ENCODE measurements at places on chromosomes 2 and 18.

DNA sequence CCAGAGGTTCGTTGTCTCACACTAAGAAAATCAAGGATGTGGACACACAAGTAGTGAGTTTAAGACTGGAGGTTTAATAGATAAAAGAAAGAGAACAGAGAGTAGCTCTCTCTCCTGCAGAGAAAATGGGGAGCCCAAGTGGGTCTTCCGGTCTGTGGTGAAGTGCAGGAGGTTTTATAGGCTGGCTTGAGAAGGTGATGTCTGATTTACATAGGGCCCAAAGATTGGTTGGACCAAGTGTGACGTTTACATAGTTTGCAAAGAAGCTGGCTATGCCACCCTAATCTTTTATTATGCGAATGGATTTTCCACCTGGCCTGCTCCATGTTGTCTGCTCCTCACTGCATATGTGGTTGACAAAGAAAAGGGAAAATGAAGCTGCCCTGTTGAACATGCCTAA is 430.4 kb upstream of the TRIB2 start:
- DNase-seq = no peak

DNA sequence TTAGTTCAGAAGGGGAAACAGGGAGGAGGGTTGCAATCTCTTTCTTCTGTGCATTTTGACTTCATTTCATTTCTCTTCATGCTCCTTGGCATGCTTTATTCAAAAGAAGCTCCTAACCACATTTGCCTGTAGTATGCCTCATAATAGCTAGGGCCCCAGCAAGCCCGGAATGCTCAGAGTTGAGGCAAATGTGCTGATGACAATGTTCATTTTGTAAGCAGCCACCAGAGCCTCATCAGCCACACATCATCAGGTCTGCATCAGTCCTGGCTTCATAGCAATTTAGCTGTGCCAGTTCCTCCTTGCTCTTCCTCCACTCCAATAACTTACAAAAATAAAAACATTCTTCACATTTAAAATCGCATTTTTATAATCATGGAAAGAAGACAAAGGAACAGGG is 65.4 kb upstream of the MMADHC start:
- DNase-seq = no peak

- no peak for DNase-seq
These were observed 263.2 kb downstream of the SS18 start for GRCh38 chr18:25827228-25827627.

- DNase-seq = no peak
These were observed 57.6 kb downstream of the DOCK10 start for GRCh38 chr2:224984637-224985036.

DNA sequence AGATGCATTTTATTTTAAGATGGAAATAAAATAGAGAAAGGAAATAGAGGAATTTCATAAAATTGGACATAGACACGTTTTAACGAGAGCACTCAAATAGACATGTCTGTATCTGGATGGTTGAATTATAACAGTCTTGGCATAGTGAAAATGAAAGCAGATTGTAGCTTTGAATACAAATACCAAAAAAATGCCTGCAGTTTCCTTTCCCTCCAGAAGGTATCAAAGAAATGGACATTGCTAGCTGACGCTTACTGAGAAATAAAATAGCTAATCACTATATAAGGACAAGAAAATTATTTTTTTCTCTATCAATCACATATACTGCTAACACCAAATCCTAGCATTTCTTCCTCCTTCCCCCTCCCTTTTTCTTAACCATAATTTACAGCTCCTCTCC is 11.4 kb upstream of the MAPRE2 start:
- no peak for DNase-seq

DNA sequence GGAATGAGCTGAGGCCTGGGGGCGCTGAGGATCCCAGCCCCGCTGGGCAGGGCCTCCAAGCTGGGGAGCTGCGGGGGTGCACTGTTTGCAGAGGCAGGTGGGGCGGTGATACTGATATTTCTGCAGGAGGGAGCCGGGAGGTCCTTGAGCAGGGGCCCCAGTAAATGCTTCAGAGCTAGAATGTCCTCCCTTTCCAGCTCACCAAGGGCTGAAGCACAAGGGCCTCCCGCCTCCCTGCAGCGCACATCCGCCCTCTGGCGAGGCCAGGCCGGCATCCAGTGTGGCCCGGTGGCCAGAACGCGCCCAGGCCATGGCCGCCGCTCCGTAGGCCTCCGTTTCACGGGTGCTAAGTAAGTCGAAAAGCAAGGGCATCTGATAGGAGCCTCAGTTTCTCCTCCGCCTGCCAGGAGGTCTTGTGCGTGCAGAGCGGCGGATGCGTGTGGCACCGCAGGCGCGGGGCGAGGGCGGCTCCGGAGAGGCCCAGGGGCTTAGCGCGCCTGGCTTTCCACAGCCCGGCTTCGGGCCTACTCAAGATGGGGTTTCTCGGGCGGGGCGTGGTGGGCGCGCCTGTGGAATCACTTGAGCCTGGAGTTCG is 29.5 kb upstream of the CHMP1B start:
- DNase-seq = no peak

- DNase-seq = no peak
These were observed 701.9 kb upstream of the LINC00305 start for GRCh38 chr18:64850791-64851190.

DNA sequence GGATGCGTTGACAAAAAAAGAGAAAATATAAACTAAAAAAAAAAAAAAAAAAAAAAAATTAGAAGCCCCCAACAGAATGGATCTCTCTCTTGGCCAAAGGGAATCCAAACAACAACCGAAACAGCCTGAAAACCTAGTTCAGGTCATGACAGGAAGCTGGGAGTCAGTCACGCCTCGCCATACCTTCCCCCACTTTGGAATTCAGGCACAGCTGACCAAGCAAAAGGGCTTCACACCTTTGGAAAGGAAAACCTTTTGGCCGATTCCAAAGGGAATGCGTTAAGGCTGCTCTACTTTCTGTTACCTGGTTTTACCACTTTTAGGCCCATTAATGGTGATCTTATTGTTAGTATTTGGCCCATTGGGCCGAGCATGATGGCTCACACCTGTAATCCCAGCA is 17.9 kb upstream of the RMC1 start:
- no peak for DNase-seq

DNA sequence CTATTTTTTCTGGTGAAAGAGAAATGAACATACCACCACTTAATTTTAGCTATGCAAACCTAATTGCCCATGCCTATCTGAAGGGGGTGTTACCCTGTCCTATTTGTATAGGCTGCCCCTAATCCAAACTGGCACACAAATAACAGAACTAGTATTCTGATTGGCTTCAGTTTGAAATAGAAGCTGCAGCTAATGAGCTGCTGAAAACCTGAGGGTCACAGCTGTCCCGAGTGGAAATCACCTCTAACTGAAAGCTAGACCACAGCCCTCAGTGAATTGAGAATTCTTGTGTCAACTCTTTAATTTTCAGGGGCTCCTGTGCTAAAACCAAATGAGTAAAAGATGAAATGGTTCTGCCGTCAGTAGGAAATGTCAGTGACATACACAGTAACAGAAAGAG is 28.7 kb downstream of the CCDC141 start:
- no peak for DNase-seq

- DNase-seq = peak; percentile 37
These were observed 315.9 kb upstream of the THUMPD2 start for GRCh38 chr2:40095000-40095399.

DNA sequence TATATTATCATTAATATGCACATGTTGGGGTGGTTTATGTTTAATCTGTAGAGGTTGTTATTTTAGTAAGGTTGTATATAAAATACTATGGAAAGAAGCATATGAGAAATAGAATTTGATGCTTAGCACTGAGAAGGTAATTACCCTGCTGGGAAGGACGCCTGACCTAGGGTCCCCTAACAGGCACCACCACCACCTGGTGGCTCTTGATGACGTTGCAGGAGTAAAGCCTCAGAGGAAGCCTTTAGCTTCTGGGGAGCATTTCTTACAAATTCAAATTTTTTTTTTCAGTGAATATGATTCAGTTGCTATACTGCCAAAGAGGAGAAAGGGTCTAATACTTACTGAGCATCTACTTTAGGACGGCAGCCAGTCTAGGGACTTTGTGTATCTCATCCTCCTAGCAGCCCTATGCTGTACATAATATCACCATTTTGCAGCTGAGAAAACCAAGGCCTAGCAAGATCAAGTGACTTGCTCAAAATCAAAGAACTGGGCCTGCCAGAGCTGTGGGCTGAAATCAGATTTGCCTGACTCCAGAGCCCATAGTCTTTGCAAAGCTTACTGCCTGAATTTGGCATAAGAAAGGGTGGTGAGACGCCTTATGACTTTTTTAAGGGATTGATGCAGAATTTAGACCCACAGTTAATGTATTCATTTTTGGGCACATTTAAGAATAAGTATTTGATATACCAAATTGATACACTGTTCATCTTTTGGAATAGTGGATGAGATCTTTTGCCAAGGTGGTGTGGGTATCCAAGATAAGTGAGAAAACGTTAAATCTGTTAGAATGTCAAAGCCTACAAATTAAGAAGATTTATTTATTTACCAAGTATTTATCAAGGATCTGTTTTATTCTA is 78.8 kb upstream of the GAREM1 start:
- DNase-seq = no peak

DNA sequence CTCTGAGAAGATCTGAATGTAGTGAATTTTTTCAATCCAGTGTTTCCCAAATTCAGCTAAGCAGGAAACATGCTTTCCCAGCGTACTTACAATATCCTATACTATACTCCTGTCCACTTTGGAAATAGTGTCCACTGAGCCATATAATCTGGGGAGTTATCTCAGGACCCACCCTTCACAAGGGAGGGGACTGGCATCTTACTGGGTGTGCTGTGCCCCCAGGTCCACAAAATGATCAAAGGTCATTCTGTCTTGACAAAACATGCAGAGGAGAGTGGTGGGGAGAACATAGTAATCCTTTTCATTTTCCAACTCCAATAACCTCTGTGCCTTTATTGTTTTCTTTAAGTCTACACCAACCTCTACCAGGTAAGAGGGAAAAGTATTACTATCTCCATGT is 79.8 kb upstream of the DAPL1 start:
- no peak for DNase-seq

DNA sequence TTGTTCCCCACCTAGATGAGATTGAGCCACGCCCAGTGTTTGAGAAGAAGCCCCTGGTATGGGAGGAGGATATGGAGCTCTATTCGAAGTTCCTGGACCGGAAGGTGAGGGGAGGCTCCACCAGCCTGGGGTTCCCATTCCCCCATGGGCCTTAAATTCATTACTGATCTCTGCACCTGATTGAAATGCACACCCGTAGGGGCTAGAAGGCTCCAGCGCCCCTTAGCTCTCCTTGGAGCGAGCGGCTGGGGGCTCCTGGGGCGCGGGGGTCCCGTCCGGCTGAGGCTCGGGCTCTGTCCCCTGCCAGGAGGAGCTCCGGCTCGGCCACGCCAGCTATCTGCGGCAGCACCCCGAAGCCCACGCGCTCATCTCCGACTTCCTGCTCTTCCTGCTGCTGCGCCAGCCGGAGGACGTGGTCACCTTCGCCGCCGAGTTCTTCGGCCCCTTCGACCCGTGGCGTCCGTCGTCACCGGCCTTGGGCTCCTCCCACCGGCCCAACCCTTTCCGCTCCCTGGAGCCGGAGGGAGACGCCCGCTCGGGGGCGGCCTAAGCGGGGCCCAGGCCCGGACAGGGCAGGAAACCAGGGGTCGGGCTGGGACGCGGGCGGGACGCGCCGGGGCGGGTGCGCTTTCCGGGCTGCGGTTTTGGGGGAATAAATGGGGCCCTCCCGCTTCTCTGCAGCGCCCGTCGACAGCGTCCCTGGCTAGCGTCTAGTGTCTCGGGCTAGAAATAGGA is 10.9 kb downstream of the CATIP start:
- DNase-seq = peak; percentile 52

- DNase-seq = no peak
These were observed 481 bp downstream of the TMEM177 start for GRCh38 chr2:119679526-119679837.

DNA sequence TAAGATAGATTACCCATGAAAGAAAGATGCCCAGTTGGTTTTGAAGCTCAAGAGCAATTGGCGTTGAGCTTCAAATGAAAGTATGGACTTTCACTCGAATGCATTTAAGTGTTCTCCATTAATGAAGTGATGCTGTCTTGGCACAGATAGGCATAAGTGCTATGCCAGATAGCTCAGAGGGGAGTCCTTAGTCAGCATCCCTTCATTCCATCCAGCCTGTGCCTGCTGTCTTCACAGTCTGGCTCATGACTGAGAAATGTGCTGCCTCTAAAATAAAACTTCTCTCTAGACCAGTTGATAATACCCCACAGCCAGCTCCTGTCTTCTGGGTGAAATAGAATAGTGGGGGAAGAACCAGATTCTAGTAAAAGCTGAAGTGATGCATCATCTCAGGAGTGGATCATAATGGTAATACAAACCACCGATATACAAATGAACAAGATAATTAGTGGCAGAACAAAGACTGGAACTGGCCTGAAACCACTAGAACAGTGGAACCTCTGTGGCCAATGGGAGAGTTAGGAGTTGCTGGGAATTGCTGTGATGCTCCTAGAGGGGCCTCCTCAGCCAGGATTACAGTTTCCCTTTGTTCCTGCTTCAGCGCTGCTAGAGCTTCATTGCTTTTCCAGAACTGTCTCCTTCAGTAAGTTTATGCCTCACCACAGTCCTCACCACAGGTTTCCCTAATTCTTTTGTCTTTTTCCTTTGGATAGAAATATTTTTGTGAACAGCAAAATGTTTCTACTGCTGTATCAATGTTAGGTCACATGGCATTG is 359.3 kb downstream of the KIAA1328 start:
- DNase-seq = no peak

DNA sequence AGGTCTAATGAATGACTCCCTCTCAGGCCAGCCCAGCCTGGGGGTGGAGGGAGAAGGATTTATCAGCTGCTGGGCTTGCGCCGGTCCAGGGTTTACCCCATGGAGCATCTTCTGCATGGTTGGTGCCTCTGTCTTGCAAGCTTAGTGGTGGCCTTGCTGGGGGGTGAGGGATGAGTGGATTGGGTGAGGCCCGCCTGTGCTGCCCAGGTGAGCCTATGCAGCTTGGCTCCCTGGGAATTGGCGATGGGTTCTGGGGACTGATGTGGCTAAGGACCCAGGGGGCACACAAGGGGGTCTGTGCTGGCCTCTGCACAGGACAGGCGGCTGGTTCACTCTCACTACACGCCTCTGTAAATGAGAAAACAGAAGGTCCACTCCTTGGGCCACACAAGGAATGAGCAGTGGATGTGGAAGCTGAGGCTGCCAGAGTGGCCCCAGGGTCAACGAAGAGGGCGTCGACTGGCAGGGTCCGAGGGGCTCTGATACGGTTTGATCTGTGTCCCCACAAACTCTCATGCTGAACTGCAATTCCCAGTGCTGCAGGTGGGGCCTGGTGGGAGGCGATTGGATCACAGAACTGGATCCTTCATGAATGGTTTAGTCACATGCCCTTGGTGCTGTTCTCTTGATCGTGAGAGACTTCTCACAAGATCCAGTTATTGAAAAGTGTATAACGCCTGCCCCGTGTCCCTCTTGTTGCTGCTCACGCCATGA is 151.6 kb upstream of the HDAC4 start:
- DNase-seq = no peak

DNA sequence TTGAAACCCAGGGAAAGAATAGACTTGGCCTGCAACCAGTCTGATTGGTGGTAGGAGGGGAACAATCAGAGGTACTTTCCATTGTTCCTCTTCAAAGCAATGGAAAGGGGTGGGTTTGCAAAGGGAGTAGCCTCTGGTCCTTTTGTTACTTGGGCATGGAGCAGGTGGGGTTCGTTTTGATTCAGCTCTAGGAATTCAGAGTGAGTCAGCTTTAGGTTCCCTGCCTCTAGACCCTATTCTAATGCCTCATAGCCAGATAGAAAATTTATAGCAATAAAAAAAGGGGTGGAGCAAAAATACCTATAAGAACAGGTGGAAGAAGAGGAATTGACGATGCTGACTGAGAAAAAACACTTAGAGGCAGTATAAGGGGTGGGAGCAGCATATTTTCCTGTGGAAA is 636.4 kb downstream of the PLCL1 start:
- DNase-seq = no peak
